ENCODE measurements at places on chromosomes 12 and 14.

GRCh38 chr14:101237252-101237616 lies 324.1 kb upstream of the DIO3 start:
- DNase-seq: no peak

DNA sequence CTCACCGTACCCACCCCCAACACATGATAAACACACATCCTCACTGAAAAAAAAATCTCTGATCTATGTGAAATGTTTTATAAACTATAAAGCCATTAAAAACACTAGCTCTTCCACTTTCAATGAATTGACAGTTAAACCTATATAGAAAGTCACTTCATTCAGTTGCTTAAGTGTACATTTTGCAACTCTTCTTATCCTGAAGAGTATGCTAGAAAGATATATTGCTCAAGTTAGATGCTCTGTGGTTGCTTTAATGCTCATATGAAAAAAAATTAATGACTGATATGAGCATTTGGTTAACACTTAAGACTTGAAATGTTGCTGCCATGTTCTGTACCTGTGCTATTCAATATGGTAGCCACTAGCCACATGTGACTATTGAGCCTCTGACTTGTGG lies 21.0 kb upstream of the MIA2 start:
- no peak for DNase-seq

DNA sequence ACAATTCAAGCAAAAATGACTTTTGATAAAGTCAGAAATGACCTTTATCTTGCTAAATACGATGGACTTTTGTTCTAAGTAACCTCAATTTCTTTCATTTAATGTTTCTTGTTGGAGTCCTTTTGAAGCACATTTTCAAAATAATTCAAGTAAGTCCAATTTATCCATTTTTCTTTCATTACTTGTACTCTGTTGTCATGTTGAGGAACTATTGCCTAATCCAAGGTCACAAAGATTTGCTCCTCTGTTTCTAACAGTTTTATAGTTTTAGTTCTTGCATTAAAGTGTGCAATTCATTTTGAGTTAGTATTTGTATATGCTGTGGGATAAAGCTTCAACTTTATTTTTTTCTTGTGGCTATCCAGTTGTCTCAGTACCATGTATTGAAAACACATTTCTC lies 66.7 kb downstream of the CCER1 start:
- DNase-seq: no peak

DNA sequence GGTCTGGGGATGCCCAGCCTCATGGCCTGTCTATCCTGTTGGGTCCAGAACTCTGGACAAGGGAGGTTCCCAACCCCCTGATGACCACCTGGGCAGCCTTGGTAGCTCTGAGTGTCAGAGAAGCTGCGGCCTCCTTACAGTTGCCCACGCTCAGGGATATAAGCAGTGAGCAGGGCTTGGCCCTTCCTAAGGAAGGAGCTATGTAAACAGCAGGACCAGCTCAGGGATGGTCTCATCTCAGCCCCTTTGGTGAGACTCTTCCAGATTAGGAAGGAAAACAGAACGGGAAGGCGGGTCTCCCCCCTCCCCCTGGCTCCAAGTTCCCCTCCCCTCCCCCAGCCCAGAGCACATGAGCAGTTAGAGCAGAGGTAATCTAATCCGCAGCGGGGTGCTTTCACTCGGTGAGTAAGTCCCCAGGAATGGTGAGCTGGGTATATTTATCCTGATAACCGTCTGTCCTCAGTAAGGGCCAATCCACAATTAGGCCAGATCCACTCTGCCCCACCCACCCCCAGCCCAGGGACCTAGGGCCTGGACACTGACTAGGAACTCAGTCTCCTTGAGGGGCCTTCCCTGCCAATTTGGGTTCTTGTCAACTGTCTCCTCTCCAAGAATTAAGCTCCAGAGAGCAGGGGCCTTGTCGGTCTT lies 29.5 kb upstream of the RPLP0 start:
- no peak for DNase-seq

DNA sequence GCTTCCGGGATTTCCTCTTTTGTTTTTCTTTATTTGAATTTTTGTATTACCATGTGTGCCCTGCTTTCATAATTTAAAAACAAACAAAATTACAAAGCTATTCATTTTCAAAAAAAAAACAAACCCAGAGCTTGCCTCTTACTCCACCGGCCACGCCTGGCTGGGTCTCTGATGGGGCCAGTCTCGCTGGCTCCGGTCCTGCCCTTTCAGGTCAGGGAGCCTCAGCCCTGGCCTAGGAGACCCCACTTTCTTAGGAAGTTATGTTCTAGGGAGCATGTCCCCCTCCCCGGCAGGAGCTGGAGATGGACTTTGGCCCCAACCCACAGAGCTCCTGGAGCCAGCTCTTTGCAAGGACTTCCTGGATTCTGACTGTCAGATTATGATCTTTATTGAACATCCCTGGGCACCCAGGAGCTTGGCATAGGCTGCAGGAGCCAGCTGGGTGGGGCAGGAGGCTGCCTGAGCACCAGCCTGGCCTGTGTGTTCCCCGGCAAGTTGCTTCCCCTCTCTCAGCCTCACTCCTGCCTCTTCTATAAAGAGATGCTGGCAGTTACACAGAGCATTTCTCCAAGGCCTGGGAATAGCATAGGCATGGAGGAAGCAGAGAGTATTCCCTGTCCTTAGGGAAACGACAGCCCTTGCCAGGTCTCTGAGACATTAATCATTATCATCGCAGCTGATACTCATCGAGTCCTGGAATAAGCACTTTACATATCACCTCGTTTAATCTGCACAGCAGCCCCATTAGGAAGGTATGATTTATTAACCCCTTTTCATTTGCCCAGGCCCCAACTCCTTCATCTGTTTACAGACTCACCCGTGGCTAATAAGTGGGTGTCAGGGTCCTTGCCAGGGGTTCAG lies 3.5 kb downstream of the DEGS2 start:
- DNase-seq: no peak

- no peak for DNase-seq
Observed at GRCh38 chr12:108335349-108336119, 3.6 kb downstream of the CMKLR1 start.

DNA sequence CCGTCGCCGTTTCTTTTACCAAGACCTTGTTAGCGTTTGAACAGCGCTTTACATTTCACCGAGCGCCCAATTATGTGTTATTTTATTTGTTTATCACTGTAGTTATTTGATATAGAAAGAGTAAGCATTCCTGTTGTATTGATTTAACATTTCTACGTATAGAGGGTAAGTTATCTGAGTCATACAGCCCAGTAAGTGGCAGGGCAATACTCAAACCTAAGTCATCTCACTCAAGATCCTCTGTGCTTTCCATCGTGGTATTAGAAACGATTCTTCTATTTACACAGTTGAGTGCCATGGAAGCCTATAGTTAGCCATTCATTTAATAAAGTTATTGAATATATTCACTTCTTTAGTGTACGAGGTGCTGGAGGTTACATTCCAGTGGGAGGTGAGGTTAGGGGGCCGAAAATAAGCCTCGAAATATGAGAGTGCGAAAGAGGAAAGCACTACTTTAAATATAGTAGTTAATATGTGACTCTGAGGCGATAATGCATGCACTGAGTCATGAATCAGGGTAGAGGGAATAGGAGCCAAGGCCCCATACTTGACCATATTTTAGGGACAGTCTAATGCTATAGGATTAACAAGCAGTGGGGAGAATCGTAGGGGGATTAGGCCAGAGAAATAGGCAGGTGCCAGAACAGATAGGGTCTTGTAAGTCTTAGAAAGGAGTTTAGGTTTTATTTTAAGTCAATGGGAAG lies 629 bp downstream of the RAD51AP1 start:
- peak; percentile 21 for DNase-seq

GRCh38 chr12:103501447-103501846 lies 5.7 kb upstream of the C12orf42 start:
- DNase-seq: no peak

- DNase-seq: no peak
Observed at GRCh38 chr12:111014547-111014946, 94.2 kb upstream of the MYL2 start.

GRCh38 chr14:92456215-92457015 lies 57.2 kb upstream of the RIN3 start:
- peak; percentile 34 for DNase-seq

GRCh38 chr12:54879150-54879549 lies 24.8 kb downstream of the MUCL1 start:
- DNase-seq: peak; percentile 47

DNA sequence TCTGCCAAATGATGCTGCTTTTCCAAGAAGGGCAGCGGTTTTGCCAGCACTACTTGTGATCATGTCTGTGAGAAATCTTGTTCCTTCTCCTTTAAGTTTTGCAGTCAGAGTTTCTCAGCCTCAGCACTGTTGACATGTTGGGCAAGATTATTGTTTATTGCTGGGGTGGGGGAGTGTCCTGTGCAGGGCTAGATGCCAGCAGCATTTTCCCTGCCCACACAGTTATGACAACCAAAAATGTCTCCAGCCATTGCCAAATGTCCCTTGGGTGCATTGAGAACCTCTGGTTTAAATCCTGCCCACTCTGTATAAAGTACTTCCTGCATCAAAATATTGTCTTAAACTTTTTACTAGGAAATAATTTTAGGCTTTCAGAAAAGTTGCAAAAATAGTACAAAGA lies 20.0 kb downstream of the TMEM132C start:
- no peak for DNase-seq

DNA sequence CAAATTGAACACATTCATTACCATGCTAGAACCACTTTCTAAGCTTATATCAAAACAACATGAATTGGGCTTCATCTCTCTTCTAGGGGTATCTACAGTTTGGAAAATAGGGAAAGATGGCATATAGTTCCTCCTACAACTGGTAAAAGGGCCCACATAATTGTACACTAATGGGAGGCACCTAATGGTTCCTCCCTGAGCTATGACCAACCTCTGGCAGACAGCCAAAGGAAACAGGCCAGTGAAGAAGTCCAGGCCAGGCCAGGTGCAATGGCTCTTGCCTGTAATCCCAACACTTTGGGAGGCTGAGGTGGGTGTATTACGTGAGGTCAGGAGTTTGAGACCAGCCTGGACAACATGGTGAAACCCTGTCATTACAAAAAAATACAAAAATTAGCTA lies 23.2 kb upstream of the APOF start:
- no peak for DNase-seq

DNA sequence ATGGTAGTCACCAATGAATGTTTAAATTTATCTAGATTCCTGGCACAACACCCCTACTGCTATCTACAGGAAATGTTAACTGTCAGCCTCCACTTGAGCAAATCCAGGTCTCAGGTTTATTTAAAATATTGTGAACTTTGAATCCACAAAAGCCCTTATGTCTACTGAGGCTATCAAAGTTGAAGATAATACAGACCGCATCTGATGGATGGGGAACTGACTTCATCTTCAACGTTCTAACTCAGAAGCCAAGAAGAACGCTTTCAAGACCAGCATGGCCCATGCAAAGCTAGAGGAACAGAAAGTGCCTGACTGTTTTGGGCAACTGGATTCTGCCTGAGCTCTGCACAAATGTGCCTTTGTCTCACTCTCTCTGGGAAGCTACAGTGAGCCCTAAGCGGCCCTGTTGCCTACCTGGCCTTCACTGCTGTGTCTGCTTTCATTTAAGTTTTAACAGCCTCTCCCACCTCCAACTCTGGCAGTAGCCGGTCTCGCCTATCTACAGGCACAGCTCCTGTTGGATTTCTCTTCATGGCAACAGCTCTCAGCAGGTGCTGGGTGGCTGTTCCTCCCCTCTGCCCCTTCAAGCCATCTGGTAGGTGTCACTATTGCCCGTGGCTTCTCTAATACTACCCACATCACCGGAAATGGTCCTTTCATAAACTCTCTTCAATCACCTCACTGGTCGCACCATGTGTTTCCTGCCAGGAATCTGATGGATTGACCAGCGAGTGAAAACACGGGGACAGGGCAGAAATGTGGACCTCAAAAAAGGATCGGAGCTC lies 112.1 kb upstream of the OVCH1 start:
- DNase-seq: no peak

DNA sequence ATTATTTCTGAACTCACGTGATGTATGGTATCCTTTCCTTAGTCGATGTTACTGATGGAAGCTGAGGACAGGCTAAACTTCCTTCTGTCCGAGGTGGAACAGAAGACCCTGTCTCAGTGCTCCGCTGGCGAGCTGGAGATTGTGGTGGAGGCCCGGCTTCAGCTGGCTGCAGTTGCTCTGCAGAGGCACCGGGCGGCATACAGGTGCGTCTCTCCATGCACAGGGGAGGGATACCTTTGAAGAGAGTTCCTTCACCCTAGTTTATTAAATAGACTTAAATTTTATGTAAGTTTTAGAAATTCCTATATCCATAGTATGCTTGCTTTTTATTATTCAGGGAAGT lies 186.7 kb upstream of the NEDD1 start:
- DNase-seq: peak; percentile 28

GRCh38 chr14:21203470-21204166 lies 47.8 kb upstream of the OR5AU1 start:
- no peak for DNase-seq

GRCh38 chr12:123648401-123648800 lies 14.8 kb downstream of the GTF2H3 start:
- no peak for DNase-seq

- DNase-seq: no peak
Observed at GRCh38 chr12:93614917-93615596, 42.6 kb downstream of the SOCS2 start.

GRCh38 chr14:74504874-74505720 lies 11.5 kb downstream of the ISCA2 start:
- DNase-seq: no peak

DNA sequence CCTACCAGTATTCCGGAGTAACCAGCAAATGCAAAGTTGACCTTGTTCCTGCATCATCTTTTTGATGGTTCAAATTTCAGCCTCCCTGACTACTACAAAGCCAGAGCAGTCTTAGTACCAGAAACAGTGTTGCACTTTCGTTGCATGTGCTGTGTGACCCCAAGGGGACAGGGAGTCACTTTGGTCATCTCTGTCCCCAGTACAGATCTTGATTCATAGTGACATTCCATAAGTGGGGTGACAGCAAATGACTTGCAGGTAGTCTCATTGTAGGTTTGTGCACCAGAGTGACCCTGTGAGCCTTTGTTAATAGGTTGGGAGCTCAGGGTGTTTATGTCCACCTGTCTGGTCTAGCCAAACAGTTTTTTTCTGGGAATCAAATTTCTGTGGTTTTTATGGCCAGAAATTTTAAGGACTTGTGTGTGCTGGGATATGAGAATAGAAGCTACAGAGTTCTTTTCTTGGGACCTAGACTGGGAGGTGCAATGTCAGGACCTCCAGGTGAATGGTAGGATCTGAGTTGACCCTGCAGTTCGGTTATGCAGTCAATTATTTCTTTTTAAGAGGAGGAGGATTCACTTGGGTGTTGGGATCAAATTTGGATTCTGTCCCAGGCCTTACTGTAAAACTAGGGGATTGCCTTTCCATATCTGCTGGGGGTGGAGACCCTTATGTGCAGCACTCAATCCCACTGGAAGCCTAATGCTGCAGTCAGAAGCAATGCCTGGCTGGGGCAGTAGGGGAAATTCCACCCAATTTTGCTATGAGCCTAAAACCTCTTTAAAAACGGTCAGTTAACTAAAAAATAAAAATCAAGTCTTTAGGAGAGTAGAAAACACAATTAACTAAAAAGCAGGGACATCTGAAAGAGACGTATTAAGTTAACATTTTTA lies 10.1 kb downstream of the EIF5 start:
- DNase-seq: no peak

Data from activated CD4-positive, alpha-beta T cell treated with anti-CD3 and anti-CD28 coated beads, Interleukin-10, Interleukin-2, amounts not matched to agents 100 ng/mL and 50 ng/mL, durations not matched to agents 16 hours and 8 hours (primary cell).